ENCODE measurements at places on chromosomes 4 and X. TPM values are rescaled to one million over a fixed set of nuclear protein-coding genes. Genes with fewer than 3 reads are reported as not detected.

- no peak for DNase-seq
Measured at GRCh38 chr4:158644356-158644755, 27.3 kb downstream of the C4orf46 start.

DNA sequence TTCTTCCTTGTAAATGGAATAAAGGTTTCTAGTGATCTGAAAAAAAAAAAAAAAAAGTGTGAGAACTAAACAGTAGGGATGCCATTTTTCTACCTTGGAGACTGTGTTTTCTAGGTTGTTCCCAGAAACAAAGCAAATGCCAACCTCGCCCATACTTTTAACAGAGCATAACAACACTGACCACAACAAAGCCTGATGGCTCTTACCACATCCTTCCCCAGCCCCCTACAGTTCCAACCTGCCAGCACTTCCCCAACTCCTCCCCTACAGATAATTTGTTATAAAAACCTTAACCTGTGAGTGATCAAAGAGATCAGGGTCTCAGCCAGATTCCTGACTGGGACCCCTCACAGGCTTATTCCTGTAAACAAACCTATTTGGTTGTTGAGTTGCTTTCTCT lies 940.0 kb downstream of the SH3BGRL start:
- no peak for DNase-seq

DNA sequence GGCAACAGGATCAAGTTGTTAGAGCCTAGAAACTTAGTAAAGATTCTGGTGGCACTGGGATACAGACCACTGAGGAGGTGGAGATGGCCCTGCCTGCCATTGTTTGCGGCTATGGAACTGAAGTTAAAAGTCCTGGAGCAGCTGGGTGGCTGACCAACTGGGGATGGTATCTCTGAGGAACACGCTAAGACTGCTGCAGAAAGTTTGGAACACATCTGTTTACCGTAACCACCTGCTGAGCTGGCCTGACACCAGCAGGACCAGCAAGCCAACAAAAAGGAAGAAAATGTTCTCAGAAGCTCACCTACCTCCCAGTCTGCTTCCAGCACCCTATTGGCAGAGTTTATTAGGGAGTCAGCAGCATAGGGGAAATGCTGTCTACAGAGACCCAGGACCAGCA lies 17.4 kb upstream of the PACRGL start:
- DNase-seq = no peak

GRCh38 chrX:2284601-2285000 lies 216.2 kb downstream of the DHRSX start:
- DNase-seq = no peak

DNA sequence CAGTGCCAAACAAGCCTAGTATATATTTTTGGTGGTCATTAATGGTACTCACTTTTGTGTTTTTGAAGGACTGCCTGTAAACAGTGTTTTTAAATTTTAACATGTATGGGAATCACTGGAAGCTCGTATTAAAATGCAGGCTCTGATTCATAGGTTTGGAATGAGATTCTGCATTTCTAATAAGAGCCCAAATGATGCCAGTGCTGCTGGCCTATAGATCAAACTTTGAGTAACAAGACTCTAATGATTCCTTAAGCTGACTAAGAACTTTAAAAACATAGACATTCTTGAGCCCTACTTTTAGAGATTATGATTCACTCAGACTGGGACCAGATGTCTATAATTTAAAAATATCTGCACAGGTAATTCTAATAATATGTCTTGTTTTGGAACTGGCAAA lies 823.2 kb upstream of the LCORL start:
- no peak for DNase-seq

Gene PRKG2
- 0.63 TPM for total RNA-seq

GRCh38 chr4:24260923-24261564 lies 323.3 kb downstream of the DHX15 start:
- DNase-seq = peak; percentile 21

DNA sequence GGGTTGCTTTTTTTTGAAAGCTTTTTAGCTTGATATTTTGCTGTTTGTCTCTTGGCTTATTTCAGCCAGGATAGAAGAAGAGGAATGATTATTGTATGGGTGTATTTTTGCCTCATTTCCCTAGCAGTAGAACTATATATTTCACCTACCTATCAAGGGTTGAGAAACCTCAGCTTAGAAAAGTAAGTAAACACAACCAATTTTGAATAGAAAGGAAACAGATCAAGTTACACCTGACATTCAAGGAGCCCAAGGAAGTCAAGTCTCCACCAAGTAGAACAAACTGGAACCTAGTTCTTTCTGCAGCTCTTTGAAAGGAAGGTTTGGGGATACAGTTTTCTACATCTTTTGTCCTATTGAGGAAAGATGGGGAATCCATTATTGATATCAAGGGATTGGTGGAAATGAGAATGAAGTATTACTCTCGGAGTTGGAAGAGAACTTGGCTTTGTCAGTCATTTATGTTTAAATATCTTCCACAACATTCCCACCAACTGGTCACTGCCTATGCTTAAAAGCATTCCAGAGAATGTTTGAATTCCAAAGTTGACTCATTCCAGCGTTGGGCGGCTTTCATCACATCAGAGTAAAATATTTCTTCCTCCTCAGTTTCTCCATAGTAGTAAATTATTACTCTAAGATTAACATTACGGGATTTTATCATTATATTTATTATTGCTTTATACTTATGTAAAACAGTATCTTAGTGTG lies 207.8 kb upstream of the CNKSR2 start:
- no peak for DNase-seq

DNA sequence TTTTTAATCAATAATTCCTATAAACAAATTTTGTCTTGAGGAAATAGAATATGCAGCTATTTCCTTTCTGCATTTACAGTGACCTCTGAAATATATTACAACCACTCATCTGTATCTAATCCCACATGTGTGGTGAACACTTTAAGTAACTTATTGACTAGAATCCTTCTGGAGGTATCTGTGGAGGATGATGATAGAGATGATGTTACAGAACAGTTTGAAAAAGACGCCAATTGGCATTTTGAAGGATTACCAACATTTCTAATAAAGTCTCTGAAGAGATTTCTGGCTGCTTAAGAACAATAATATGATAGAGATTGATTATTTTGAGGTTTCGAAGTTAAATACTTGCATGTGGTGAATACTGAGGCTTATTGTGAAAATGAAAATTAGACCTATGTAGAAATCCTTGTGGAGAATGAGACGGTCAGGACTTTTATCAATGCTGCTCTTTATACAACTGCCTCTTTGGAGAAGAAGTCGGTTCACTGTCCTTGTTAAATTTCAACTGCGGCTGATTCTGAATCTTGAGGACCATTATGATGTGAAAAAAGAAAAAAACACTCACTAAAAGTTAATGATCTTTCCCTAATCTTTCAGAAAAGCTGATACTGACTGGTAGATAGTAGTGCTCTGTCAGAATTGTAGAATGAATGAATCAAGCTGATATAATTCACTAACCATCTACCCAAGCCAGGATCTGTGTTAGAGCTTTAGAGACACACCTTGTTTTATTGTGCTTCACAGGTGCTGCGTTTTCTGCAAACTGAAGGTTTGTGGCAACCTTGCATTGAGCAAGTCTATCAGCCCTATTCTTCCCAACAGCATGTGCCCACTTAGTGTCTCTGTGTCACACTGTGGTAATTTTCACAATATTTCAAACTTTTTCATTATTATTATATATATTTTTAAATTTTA lies 204.7 kb downstream of the SPRY1 start:
- DNase-seq = no peak

DNA sequence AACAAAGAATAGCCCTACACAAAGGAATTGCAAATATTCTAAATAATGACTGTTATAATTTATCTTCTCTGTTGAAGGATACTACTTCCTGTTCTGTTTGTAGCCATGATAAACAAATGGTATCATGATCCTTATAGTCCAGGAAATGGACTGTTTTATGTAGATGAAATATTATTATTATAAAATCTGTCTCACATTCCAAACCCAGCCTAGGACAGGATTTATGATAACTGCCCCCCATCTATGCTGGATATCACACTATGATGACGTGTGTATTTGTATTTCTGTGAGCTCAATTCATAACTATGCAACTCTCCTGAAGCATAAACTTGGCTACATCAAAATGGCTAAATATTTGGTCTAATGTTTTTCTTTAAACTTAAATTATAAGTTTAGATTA lies 21.3 kb downstream of the DMD start:
- no peak for DNase-seq

Gene KIT
- not detected for total RNA-seq

GRCh38 chrX:65601530-65602220 lies 65.8 kb upstream of the MSN start:
- peak; percentile 90 for DNase-seq

DNA sequence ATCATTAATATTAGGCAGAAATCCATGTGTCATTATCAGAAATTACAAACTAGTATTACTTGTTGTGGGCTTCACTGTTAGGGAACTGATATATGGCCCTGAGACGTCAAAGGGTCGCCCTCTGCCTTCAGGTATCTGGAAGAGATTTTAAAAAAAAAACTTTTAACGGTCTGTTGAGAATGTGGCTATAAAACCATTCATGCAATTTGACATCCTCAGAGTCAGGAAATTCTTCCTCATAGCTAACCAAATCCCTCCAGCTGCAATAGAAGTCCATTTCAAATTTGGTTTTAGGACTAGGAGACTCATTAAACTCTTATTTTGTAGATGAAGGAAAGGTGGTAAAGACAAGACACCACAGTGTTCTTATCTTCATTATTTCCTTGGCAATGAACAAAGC lies 194.2 kb upstream of the NOCT start:
- no peak for DNase-seq

GRCh38 chrX:17635231-17635630 lies 102.1 kb upstream of the SCML1 start:
- DNase-seq = no peak

DNA sequence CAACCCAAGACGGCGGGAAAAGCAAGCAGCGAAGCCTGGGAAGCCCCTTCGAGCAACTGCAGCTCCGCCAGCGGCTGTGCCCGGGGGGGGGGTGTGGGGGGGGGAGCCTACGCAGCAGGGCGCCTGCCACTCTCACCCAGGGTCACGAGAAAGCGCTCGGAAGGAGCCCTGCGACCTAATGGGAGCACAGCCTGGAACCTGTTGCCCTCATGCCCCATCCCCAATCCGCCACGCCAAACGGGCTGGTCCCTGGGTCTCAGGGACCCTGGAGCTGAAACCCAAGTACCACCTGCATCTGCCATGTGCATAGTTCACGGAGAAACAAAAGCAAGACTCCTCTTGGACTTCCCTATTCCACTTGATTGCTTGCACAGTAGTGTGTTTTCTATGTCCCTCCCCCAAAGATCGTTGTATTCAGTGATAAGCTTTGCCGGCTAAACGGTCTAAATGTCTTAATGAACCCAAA lies 359 bp upstream of the GAB3 start:
- DNase-seq = no peak

Gene RAB33A
- not detected for total RNA-seq

- DNase-seq = no peak
Measured at GRCh38 chrX:10709276-10709675, 88.9 kb upstream of the MID1 start.

- DNase-seq = no peak
Measured at GRCh38 chrX:723781-724180, 93.2 kb downstream of the SHOX start.

Gene TMEM156
- 33.7 TPM for total RNA-seq

Gene TKTL2
- total RNA-seq = not detected

- no peak for DNase-seq
Measured at GRCh38 chrX:45765767-45766166, 565.1 kb upstream of the DIPK2B start.

DNA sequence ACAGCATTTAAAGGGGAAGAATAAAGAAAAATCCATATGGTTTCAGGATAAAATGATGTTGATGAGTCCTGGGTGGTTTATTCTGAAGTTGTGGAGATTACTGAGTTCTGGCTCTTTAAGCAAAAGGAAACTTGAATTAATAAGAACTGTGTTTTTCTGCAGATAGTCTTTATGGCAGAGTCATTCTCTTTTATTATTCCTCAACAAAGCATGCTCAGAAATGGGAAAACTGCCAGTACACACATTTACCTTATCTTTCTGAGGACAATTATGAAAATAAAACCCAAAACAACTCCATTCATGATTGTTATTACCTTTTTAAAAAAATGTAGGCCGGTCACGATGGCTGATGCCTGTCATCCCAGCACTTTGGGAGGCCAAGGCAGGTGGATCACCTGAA lies 58.5 kb downstream of the ADD1 start:
- no peak for DNase-seq

- no peak for DNase-seq
Measured at GRCh38 chrX:133384454-133384853, 30.8 kb downstream of the GPC4 start.

DNA sequence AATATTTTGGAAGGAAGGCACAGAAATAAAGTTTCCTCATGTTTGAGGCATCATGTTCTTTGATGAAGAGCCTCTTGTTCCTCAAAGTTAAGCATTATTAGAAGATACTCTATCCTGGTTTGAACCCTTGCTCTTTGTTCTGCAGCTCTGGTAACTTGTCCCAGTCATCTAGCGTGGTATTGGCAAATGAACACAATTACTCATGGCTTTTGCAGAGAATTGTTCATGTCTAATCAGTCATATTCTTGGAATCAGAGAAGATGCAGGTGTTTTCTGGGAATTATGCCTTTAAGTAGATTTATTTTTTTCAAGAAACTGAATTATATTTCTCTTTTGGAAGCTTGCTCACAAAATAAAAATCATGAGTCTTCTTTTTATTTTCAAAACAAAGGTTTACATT lies 52.9 kb upstream of the HPGDS start:
- DNase-seq = no peak

Gene SSX3
- total RNA-seq = 1.1 TPM

- no peak for DNase-seq
Measured at GRCh38 chr4:139973015-139973414, 181.0 kb downstream of the MAML3 start.

Gene TLR7
- total RNA-seq = 0.06 TPM

Gene NOX1
- total RNA-seq = not detected

DNA sequence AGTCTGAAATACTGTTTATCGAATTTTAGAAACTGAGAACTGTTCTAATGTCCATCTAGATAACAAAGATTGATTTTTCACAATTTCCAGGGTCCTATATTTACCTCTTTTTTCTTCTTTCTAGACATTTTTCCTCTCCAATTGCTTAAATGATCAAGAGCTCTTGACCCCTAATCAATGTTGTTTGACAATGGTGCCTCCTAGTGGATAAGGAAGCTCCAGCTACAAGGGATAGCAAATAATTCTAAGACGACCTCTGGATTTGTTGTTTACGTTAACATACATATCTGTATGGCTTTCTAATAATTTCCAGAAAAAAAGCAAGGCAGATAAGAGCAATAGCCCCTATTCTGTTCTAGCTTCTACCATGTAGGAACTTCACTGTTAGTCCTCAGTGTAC lies 35.8 kb downstream of the GPR82 start:
- no peak for DNase-seq

Gene TMSB15C
- 4.9 TPM for total RNA-seq

- DNase-seq = peak; percentile 68
Measured at GRCh38 chrX:45322382-45322781, 121.7 kb upstream of the DIPK2B start.

DNA sequence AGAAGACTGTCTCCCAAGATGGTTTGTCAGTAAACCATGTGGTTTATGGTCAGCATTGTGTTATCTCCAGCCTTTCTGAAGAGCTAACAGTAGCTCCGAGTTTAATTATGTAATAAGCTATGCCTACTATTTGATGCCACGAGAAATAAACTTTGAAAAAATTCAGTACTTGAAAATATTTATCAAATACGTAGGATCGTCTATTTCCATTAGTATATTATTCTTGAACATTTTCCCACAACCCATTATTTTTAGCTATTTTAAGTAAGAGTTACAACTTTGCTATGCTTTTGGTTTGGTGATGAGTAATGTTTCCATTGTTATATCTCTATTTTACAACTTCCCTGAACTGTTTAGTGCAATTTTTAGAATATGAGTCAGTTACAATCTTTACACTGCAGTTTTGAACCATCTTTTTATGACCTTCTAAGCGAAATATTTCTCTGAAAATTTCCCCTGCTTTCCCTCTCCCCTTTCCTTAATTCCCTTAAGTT lies 44.5 kb upstream of the TRIM2 start:
- no peak for DNase-seq
